ENCODE measurements at places on chromosomes 3 and 15.

DNA sequence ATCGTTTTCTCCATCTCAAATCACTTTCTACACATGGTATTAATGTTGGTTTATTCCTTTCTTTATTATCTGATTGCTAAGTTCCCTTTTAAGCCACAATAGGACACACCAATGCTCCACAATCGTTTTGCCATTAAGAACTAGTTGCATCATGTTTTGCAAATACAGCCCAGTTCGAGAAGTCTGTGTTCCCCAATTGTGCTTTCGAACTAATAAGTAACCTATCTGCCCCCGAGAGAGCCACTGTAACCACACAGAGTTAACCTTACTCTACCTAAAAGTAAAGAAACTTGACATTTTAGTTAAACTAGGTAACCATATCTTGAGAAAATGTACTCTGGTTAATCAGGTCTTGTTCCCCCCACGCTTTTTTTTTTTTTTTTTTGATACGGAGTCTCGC, 39.1 kb downstream of the MAGI1 start:
- DNase-seq: no peak

DNA sequence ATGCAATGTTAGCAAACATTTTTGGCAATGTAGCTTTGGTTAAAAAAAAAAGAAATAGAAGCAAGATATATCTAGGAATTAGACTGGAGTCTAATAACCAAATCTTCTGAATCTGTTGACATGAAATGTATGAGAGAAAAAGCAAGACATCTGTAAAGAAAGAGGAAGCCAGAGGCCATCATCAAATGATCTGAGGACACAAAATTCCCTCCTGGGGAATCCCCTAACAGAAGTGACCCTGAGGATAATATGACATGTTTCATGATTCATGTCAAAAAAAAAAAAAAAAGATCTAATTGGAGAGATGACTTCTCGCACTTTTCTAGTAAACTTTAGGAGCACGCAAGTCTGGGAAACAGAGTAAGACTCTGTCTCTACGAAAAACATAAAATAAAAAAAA, 70.9 kb downstream of the IMPG2 start:
- DNase-seq: no peak

DNA sequence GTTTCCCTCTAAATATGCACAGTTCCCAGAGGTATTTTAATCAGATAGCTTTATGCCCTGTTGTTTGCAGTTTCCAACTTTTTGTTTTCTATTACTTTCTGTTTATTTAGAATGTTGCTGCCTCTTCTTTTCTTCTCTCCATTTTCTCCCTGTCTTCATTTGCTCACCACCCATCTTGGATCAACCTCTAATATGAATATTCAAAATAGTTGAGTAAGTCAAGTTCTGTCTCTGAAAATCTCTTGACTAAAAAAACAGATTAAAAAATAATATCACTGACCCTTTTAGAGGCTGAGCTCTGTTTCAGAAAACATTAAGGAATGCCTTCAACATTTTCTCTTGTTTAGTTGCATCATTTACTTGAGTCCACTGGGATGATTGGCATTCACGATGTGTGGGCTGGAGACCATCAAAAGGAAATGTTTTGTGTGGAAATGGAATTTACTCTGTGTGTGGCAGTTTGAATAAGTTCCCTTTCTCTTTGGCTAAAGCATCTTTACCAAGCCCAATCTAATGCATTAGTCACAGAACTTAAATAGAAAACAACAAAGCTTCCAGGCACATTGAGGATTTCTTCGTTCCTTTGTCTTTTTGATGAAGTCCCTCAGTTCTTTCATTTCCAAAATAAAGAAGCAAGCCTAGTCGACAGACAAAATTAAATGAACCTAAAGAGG, 633.9 kb upstream of the TGFBR2 start:
- no peak for DNase-seq

- DNase-seq: no peak
Observed at GRCh38 chr3:71492974-71493771, 90.4 kb downstream of the FOXP1 start.

- no peak for DNase-seq
Observed at GRCh38 chr3:115380883-115381572, 233.9 kb upstream of the ZBTB20 start.

- peak; percentile 77 for DNase-seq
Observed at GRCh38 chr3:184543843-184544512, 17.6 kb upstream of the EPHB3 start.

DNA sequence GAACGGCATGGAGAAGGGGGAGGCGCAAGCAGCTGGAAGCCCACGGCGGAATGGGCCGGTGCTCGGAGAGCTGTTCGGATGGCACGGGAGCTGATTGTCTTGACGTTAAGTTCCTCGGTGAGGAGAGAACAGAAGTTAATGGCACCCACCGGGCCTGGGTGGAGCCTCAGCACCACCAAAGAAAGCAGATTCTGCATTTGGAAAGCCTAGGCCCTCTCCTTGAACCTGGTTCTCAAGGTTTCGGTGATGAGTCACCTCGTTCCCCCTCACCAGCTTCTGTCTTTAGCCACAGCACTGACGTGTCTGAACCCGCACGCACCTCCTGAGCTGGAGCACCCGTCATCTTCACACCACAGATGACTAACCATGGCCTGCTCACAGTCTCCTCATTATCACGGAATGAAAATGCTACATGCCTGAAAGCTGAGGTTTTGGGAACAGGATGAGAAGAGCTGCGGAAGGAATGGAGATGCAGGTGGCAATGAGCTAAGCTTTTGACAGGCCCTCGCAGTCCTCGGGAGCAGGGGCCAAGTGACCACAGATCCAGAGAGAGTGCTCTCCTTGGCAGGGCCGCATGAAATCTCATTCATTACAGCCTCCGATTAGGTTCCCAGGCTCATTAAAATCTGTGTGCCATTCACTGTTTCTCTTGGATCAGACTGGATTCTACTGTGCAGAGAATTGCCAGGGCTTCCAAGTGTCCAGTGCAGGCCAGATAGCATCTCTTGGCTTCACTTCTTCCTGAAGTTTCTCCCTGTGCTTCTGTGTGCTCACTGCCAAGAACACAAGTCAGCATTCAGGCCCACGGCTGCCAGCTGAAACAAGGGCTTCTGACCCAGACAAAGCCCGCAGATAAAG, 96.3 kb upstream of the DLG1 start:
- no peak for DNase-seq

DNA sequence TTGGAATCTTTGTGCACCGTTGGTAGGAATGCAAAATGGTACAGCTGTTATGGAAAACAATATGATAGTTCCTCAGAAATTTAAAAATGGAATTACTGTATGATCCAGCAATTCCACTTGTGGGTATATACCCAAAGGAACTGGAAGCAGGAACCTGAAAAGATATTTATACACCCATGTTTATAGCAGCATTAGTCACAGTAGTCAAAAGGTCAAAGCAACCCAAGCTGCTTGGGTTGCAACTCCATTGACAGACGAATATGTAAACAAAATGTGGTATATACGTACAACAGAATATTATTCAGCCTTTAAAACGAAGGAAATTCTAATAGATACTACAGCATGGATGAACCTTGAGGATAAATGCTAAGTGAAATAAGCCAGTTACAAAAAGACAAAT, 35.0 kb upstream of the CAPN3 start:
- DNase-seq: no peak

DNA sequence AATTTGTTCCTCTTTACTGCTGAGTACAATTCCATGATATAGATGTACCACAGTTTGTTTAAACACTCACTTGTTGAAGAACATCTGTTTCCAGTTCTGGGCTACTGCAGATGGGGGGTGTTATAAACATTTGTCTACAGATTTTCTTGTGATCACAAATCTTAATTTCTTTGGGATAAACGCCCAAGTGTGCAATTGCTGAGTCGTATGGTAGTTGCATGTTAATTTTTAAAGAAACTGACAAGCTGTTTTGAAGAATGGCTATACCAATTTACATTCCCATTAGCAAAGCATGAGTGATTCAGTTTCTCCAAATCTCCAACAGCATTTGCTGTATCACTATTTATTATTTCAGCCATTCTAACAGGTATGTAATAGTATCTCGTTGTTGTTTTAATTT, 242.0 kb upstream of the MRPL3 start:
- no peak for DNase-seq

DNA sequence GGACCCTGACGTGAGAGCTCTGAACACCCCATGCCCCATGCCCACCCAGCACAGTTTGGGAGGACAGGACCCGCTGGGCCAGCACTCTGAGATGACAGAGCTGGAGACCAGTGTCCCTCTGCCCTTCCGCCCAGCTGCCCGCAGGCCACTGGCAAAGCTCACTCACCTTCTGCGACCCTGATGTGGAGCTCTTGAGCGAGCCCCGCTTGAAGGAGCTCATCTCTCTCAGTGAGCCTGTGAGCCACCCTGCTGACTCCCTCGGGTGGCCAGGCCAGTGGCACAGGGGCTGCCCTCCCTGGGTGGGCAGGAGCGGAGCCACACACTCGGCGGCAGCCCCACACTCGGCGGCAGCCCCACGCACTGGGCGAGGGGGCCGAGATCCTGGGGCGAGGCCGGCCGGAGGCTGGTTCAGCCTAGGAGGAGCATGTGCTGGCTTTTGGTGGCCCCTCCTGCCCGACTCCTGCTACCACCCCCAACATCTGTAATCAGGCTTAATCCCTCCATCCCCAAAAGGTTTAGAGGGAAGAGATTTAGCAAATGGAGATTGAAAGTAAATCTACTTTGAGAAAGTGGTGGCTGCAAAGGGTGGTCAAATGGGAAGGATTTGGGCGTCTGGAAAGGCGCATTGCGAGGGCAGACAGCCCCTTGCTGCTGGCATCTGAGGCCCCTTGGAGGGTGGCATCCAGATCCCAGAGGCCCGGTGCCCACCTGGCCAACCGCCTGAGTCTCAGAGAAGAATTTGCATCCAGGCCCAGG, 59.4 kb upstream of the TRPM1 start:
- no peak for DNase-seq

DNA sequence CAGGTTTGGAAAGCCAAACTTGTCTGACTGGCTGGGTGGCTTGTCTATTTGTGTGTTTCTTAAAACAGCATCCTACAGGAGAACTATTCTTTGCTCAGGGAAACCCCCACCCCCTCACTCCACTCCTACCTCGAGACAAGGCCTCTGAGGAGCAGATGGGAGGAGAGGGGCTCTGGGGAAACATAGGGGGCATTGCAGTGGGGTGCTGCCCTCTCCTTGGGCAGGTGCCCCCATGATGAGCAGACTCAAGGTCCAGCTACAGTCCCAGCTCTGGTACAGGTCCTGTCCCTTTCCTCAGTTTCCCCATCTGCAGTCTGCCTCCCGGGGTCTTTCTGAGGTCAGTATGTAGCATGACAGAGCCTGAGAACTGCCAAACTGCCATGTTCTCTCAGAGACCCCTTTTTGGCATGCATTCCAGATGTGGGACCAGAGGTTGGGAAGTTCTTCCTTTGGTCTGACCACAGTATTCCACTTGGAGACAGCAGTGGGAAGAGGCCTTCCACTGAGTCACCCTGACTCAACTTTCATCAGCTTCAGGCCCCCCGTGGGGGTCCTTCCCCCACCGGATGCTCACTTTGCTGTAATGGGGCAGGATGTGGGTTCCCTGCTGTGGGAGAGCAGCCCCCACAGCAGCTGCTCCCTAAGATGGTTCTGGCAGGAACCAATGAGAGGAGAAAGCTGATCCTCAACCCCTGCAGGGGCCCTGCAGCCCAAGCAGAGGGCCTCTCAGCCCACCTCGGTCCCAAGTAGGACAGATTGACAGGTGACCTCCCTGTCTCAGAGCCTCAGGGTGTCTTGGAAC, 32.3 kb upstream of the CYP11A1 start:
- DNase-seq: no peak

- DNase-seq: peak; percentile 49
Observed at GRCh38 chr15:31457161-31457560, 130.5 kb downstream of the KLF13 start.

DNA sequence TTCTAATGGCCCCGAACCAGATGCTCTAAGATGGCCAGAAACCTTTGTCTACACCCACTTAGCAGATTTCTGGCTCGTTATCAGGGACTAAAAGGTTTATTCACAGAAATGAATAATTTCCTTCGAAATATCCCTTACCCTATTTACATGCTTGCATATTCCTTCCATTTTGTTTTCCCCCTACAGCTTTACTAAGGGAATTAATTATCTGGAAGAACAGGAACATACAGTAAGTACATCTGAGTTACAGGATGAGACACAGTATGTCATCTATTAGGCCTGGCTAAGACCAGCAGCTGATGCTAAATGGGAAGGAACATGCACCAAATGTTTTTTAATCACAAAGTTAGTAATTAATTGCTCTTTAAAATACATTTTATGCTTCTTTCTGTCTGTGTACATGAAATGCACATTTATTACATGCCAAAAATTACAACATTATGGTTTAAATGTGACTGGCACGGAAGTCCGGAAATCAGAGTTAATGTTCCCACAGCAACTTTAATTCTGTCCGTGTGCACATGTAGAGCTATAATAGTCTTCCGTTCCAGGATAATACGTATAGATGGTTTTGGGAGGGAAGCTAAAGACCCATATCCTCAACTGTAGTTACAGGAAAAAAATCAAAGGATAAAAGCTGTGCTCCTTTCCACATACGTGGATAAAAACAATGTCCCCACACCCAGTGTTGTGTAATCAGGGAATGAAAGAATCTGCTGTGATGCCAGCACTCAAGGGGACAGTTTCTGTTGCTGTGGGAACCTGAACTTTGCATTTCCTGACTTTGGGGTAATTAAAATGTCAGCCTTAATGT, 82.0 kb downstream of the TIGIT start:
- DNase-seq: no peak

GRCh38 chr15:99445272-99445850, 120.4 kb upstream of the MEF2A start:
- DNase-seq: no peak

- DNase-seq: peak; percentile 29
Observed at GRCh38 chr15:65912235-65912634, 42.9 kb downstream of the RAB11A start.

GRCh38 chr3:78427303-78427702, 1340.5 kb downstream of the ROBO1 start:
- DNase-seq: no peak

DNA sequence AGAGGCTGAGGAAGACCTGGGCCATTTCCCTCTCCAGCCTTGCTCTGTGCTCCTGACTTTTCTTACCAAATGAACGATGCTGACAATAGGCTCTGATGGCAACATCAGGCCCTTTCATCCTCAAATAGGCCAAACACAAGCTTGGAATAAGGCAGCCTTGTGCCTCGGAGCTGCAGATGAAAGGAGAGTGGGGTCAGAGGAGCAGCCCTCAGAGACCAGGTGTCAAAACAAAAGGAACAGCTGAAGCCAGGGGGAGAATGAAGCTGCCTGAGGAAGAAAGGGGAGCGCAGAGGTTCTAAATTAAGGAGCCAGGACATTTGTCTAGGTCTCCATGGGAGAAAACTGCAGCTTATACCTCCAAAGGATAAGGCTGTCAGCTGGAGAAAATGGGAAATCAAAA, 5.1 kb downstream of the BFSP2 start:
- no peak for DNase-seq

- DNase-seq: no peak
Observed at GRCh38 chr3:129058441-129059200, 2.0 kb upstream of the GP9 start.

- DNase-seq: no peak
Observed at GRCh38 chr15:100002086-100002620, 268.9 kb upstream of the LYSMD4 start.

GRCh38 chr3:99843590-99844258, 26.1 kb downstream of the CMSS1 start:
- no peak for DNase-seq

GRCh38 chr3:66655671-66656070, 154.8 kb upstream of the LRIG1 start:
- no peak for DNase-seq

GRCh38 chr3:39505866-39506742, 38.6 kb downstream of the MOBP start:
- no peak for DNase-seq

- DNase-seq: no peak
Observed at GRCh38 chr15:67358812-67359211, 104.2 kb downstream of the IQCH start.

- no peak for DNase-seq
Observed at GRCh38 chr15:33795070-33795469, 173.2 kb upstream of the CHRM5 start.

GRCh38 chr3:10106919-10107318, 1.1 kb downstream of the FANCD2OS start:
- no peak for DNase-seq

Data from coronary artery (tissue), 2 donors.